Activated T-helper 2 cell treated with anti-CD3 and anti-CD28 coated beads, Interferon-gamma antibody, Interleukin-2, Interleukin-4, amounts not matched to agents 10 μg/mL and 5 μg/mL and 100 μg/mL, durations not matched to agents 14 hours and 24 hours and 36 hours (primary cell): ENCODE measurements at places on chromosomes 4 and X.

GRCh38 chr4:184689681-184690080, 40.1 kb downstream of the PRIMPOL start:
- DNase-seq, result no peak

- no peak for DNase-seq
These were observed 159.8 kb downstream of the FAM13A start for GRCh38 chr4:88897180-88897579.

- DNase-seq, result no peak
These were observed 19.5 kb upstream of the XPNPEP2 start for GRCh38 chrX:129719268-129719667.

GRCh38 chr4:26342328-26343037, 21.7 kb downstream of the RBPJ start:
- DNase-seq, result no peak

DNA sequence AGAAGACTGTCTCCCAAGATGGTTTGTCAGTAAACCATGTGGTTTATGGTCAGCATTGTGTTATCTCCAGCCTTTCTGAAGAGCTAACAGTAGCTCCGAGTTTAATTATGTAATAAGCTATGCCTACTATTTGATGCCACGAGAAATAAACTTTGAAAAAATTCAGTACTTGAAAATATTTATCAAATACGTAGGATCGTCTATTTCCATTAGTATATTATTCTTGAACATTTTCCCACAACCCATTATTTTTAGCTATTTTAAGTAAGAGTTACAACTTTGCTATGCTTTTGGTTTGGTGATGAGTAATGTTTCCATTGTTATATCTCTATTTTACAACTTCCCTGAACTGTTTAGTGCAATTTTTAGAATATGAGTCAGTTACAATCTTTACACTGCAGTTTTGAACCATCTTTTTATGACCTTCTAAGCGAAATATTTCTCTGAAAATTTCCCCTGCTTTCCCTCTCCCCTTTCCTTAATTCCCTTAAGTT, 44.5 kb upstream of the TRIM2 start:
- DNase-seq, result no peak

- DNase-seq, result no peak
These were observed 8.0 kb upstream of the ANXA3 start for GRCh38 chr4:78543424-78544125.

DNA sequence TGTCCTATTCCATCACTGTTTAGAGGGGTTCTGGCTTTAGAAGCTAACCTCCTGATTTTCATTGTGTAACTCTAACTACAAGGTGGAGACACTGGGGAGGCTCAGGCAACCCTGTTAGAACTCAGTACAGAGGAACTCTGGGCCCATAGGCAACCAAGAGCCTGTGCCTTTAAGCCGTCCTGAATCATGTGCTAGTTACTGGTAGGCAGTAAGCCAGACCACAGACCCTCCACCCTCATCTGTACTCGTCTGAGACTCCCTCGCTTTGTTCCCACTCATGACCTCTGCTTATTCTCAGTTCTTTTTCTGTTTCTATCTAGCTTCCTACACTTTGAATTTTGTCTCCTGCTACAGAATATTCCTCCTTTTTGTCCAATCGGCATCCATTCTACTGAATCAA, 31.4 kb downstream of the TBC1D1 start:
- DNase-seq, result no peak

GRCh38 chr4:5050520-5051277, 581 bp upstream of the STK32B start:
- DNase-seq, result no peak

- DNase-seq, result no peak
These were observed 34.4 kb upstream of the GK2 start for GRCh38 chr4:79442422-79442821.

DNA sequence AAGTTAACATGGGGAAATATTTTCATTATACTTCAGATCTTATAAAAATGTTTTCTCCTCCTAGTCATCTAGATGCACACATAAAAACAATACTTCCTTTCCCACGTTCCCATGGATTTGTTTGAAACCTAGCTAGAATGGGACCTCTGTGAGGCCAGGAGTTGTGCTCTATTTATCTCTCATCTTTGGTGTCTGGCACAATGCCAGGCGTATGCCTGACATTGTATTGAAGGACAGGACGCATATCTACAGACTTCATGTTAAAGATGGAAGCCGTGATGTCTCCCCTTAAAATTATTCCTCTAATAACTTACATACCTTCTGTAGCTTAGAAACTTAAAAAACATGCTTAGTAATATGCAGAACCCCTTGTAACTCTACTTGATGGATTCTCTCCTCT, 394.5 kb upstream of the FAT1 start:
- no peak for DNase-seq

DNA sequence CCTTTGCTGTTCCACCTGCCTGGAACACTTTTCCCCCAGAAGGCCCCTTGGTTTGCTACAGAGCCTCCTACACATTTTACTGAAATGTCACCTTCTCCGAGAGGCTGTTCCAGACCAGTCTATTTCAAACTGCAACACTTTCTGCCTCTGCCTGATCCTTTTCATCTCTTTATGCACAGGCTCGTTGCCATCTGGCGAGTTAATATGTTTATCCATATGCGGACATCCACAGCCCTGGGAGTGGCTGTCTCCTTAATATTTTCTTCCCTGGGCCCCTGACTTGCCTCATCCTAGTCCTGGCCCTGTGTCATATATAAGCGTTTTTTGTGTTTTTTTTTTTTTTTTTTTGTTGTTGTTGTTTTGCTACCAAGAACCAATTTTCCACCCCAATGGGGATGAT, 65.2 kb upstream of the PHKA2 start:
- DNase-seq, result no peak

DNA sequence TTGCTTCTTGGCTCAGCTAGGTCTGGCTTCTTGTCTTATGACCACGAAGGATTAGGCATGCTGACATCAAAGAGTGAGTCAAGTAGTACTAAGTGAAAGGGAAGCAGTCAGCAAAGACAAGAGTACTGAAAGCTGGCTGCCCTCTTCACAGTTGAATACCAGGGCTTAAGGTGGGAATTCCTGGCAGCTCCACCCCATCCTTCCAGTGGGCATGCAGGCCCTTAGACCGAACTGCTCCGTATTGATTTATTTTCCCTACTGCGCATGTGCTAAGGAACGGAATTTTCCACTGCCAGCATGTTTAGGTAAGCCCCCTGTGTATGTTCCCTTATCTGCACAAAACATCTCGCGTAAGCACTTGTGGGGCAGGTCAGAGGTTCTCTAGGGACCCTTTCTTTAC, 2320.1 kb downstream of the ARAP2 start:
- no peak for DNase-seq

DNA sequence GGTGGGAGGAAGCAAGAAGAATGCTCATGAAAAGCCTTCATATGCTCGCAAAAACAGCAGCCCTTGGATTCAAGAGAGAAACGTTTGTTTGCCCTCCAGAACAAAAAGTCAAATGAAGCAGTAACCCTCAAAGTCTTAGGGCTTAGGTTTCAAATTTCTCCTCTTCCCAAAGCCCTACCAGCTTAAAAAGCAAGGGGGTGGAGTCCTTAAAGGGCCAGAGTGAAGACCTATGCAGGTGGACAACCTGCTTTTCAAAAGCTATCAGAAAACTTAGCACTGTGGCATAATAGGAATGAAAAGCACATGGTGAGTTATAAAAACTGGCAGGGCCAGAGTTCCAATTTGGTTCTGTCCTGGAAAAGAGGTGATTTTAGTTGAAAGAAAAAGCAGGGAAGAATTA, 253.3 kb downstream of the NAP1L3 start:
- no peak for DNase-seq

- DNase-seq, result no peak
These were observed 158.4 kb downstream of the CHIC2 start for GRCh38 chr4:53905941-53906377.

- DNase-seq, result peak; percentile 21
These were observed 91.4 kb downstream of the BCOR start for GRCh38 chrX:40006106-40007017.

- no peak for DNase-seq
These were observed 15.8 kb downstream of the HMX1 start for GRCh38 chr4:8855818-8856245.

GRCh38 chr4:110516106-110516922, 40.4 kb downstream of the ENPEP start:
- peak; percentile 55 for DNase-seq

DNA sequence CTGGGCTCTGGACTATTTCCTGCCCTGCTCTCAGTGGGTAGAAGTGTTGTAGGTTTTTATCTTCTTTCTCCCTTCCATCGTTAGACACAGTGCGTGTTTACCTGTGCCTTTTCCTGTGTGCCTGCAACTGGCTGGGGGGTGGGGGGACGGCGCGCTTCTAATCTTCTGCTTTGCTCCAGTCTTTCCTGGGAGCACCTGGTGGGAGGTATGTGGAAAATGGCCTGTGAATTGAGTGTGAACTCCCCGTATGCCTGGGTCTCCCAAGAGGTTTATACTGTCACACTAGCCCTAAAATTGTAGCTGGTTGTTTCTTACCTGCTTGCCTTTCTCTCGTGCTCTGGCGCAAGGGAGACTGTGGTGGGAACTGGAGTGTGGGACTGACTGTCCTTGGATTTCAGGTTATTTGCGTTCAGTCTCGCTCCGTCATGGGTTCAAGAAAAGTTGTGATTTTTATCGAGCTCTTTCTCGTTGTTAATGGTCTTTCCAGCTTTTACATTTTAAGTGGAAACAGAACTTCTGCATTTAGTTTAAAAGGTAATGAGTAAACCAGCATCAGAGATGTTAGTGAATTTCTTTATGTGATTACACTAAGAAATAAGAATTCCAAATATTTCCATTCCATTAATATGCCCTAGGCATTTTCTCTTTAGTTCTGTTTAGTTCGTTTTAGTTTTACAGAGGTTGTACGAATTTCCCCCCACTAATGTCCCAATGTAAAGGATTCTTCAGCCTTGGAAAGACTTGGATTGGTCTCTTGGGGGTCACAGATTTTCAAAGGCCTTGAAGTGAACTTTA, 15.3 kb downstream of the MRPL1 start:
- no peak for DNase-seq

GRCh38 chrX:48468247-48468671, 1.8 kb downstream of the SLC38A5 start:
- no peak for DNase-seq

DNA sequence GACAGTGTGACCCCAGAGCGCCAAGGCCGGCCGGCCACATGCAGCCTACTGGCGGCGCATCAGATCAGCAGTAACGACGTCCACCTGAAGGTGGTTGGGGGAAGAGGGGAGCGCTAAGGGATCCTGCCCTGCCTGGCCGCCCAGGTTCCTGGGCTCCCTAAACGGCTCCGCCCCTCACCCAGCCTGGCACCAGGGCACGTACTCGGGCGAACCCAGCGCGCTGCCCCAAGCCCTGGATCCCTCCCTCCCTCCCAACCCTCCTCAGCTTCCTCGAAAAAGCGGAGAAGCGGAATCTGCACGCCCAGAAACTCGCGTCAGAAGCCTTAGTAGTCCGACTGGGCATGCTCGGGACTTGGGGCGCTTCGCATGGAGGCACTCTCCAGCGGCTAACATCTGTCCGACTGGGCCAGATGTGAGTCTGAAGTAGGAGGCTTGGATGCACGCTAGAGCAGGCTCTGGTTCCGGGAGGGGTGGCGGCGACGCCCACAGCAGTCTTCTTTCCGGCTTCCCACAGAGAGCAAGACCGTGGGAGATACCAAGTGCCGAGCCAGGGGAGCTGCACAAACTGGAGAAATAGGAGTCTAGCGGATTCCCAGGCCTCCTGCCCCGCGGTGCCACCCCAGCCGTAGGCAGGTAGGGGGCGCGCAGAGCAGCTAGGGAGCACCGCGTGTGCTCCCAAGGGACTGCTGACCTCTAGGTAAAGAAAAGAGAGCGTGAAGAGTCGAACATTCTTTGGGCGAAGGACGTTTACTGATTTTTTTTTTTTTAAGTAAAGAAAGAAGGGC, 114.3 kb upstream of the TEX13C start:
- no peak for DNase-seq

DNA sequence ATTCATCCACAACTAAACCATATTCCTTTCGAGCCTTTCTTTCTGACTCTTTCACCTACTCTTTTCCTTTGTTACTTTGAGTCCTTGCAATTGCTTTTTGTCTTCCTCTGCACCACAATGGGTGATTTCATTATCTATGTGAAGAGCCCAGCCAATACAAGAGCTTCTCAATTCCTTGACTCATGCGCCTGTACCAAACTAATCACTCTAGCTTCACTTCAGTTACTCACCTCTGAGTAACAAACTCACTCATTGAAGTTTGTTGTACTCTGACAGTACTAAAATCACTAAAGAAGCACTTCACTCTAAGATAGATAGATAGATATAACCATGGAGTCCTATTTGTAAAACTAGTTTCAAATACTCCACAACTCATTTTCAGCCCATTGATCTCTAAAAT, 191.7 kb upstream of the EPHA5 start:
- no peak for DNase-seq

- no peak for DNase-seq
These were observed 60.1 kb downstream of the GRIA2 start for GRCh38 chr4:157280673-157281072.

DNA sequence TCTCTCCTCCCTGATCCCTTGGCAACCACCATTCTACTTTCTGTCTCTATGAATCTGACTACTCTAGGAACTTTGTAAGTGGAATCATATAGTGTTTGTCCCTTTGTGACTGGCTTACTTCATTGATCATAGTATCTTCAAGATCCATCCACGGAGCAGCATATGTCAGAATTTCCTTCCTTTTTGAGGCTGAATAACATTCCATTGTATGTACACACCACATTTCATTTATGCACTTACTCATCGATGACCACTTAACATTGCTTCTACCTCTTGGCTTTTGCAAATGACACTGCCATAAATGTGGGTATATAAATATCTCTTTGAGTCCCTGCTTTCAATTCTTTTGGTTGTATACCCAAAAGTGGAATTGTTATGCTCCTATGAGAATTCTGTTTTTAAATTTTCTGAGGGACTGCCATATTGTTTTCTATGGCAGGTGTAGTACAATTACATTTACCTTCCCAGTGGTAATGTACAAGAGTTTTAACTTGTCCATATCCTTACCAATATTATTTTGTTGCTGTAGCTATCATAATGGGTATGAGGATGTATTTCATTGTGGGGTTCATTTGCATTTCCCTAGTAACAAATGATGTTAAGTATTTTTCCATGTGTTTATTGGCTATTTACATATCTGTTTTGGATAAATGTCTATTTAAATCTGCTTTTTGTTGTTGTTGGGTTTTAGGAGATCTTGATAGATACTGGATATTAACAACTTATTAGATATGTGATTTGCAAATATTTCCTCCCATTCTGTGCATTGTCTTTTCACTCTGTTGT, 466.1 kb downstream of the C4orf33 start:
- no peak for DNase-seq

- no peak for DNase-seq
These were observed 1173.8 kb downstream of the NLGN4X start for GRCh38 chrX:5054852-5055251.

- no peak for DNase-seq
These were observed 133.8 kb upstream of the ANKRD50 start for GRCh38 chr4:124846306-124846705.
